AG09319 (cell line): ENCODE measurements at places on chromosomes 12 and 14.

GRCh38 chr12:117143008-117143532, 43.9 kb upstream of the TESC start:
- no peak for DNase-seq

- no peak for DNase-seq
Observed at GRCh38 chr14:51094282-51094821, 553 bp downstream of the TRIM9 start.

DNA sequence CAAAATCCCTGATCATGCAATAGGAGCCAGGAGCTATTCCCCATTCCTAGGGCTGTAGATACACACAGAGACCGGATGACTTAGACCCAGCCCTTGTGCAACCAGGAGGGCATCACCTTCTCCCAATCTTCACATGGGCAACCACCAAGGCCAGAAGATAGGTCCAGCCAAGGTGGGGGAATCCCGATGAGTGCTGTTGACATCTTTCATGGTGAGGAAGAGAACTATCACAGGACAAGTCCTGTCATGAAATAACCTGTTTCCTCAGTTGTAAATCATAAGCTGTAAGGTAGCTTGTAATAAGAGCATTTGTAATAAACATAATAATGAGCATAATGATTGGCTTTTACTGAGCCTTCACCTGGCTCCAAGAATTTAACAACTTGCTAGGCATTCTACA, 89.5 kb downstream of the GCH1 start:
- DNase-seq: no peak

GRCh38 chr12:68114606-68115005, 44.9 kb downstream of the IFNG start:
- DNase-seq: no peak

DNA sequence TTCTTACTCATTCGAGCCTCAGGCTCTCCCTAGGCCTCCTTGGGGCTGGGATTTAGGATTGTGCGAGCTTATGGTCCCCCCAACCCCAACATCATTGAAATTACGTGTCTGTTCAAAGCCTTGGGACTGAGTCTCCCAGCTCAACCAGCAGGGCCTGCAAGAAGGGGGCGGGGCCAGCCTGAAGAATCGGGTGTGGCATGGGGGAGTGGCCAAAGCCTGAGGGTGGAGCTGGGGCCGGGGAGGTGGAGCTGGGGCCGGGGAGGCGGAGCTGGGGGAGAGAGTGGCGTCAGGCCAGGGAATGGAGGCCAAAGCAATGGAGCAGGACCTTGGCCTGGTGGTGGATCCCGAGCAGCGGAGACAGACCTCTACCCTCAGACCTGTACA, 24.3 kb upstream of the HSPB8 start:
- DNase-seq: no peak

GRCh38 chr14:99327050-99327449, 55.1 kb upstream of the BCL11B start:
- DNase-seq: no peak

DNA sequence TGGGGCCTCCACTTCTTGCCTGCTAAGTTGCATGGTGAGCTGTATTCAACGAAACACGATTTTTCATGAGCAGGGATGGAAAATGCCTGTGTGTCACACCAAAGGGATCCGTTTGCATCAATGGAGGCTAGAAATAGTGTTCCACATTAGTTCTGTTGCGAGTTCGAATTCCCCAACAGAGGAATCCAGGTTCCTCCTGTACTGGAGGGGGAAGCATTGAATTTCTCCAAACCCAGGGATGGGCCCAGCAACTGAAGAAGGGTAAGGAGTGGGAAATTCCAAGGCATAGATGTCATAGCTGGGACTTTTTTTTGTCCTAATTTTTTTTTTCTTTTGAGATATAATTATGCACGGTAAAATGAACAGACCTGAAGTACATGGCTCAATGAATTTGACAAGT, 336.2 kb downstream of the DPF3 start:
- DNase-seq: no peak

GRCh38 chr12:24499151-24500146, 449.5 kb downstream of the BCAT1 start:
- DNase-seq: peak; percentile 5

GRCh38 chr12:2190085-2190484, 137.3 kb downstream of the CACNA1C start:
- no peak for DNase-seq

DNA sequence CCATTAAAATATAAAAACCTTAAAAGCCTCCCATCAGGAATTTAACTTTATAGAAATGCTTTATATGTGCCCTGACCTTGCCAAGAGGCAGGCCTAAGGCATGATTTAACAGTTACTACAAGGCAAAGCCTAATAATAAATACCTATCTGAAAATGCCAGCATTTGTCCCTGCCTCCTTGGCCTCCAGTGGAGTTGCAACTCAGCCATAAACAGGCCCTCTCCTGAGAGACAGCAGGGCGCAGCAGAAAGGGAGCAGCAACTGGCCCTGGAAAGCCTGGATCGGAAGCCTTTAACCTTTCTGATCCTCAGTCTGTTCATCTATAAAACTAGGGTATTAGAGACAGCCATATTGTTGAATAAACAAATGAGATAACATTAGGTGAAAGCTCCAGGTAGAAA, 324.4 kb downstream of the PAWR start:
- no peak for DNase-seq

GRCh38 chr14:55451950-55452349, 11.5 kb upstream of the TBPL2 start:
- no peak for DNase-seq

DNA sequence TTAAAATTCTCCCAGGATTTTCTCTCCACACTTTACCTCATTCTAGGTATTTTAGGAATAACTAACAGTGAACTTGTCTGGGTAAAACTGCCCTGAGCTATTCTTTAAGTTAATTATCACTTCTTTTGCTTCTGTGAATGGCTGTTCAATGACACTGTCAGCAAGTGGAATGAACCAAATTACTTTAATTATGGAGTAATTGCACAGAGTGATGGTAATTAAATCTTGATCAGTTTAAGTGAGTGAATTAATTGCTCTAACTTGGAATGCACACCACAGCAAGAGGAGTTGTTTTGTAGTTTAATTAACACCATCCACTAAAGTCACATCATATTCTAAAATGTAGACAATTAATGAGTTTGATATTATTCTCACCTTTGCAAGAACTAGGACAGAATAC, 36.2 kb upstream of the TMEM260 start:
- no peak for DNase-seq

DNA sequence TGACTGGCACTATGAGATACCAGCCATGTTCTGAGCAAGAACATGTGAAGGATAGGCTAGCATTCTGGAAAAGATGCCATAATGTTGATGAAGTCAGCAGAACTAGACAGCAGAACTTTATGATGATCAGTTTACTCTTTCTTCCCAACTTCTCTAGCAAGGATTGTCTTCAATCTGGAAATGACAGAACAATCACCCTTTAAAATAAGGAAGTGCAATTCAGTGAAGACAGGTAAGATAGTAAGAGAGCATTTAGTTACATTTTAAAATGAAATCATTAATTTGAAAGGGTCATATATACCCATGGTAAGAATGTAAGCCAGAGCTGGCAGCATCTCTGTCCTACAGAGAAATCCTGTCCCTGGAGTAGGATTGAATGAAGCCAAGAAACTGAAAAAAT, 66.0 kb upstream of the C12orf71 start:
- DNase-seq: no peak

DNA sequence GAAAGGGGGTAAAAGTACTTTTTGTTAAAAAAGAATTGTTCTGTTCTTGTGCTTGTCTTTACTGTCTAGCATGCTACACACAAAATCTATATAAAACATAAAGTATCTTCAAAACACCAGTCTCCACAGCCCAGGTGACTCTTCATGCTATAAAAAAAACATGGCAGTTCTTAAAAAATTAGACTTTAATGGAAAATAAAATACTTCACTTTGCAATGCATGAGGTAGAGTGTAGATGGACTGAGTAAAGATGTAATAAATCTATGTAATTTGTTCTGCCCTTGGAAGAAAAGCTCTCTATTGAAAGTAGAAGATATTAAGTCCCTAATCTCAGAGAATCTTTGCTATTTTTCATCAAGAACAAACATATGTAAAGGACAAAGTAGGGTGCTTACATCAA, 425.4 kb downstream of the NOVA1 start:
- DNase-seq: no peak

DNA sequence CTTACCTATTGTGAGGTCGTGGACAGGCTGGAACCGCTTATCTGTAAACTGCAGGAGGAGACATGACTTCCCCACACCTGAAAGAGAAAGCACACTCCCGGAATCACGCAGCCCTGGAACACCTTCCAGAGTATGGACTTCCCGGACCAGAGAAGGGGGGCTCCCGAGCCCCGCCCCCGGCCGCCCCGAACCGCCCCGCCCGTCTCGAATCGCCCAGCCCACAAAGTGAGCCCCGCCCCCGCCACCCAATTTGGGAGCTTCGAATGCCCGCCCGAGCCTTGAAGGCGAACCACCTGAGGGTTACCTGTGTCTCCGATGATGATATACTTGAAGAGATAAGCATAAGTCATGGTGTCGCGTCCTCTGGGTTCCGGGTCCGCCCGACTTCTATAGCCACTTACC, 235 bp downstream of the RAB2B start:
- no peak for DNase-seq

DNA sequence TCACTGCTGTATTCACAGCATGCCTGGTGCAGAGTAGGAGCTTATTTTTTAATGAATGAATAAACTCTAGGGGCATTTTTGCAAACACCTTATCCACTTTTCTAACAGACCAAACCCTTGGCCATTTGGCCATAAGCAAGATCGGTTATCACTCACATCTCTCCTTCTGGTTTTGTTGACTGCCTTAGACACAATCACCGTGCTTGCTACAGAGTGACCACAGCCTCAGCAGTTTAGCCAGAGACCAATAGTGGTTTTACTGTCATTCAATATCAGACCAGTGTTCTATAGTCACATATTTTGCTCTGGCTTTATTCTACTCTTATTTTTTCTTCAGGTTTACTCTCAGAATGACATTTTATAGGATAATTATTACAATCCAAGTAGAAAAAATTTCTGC, 2.2 kb downstream of the KLRB1 start:
- no peak for DNase-seq

GRCh38 chr14:63478010-63478409, 65.2 kb downstream of the PPP2R5E start:
- DNase-seq: no peak

GRCh38 chr14:74202113-74202512, 37.1 kb upstream of the VSX2 start:
- DNase-seq: no peak

DNA sequence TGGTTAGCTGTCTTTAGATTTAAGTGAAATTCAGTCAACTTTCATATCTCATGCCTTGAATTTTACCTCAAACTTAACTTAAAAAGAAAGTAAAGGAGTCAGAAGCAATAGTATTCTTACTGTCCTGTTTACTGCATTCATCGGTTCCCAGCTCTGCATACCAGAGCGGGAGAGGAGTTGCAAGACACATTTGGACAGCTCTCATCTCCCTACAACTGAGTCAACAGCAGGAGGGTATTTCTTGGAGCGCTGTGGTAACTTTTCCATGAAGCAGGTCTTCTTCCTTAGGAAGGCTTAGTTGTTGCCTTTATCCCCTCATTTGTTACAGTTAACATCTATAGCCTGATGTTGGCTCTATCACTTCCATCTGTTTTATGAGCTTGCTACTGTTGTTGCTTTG, 65.1 kb downstream of the TRMT5 start:
- DNase-seq: no peak

DNA sequence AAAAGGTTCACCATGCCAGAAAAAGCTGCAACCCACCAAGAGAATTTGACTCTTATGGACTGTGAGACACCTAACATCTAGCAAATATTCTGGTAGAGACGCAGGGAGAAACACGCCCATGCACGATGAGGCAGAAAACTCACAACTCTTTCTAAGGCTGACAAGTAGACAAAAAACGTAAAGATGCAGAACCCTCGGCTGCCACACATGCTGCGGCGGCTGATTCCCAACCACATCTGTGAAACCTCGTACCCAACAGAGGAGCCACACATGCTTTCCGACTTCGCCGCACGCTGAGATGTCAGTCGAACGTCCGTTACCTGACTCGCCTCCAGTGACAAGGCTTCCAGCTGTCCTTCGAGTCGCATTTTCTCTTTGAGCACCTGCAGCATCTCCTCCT, 21.8 kb downstream of the GOLGA3 start:
- DNase-seq: no peak

GRCh38 chr14:24473211-24473610, 30.6 kb upstream of the SDR39U1 start:
- DNase-seq: no peak

DNA sequence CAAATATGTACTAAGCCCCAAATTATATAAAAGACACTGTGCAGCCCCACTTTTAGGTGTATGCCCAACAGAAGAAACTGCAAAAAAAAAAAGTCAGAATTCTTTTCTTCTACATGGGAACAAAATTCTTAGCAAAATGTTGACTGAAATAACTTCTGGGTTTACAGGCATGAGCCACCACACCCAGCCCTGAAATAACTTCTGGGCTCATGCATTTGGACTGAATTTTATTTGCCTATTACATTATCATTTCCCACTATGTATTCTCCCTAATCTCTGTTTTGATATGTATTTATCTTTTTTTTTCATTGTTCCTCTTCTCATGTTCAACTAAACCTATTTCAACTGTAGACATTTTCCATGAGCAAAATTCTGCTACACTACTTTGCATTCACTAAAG, 169.2 kb downstream of the GRIN2B start:
- DNase-seq: no peak

DNA sequence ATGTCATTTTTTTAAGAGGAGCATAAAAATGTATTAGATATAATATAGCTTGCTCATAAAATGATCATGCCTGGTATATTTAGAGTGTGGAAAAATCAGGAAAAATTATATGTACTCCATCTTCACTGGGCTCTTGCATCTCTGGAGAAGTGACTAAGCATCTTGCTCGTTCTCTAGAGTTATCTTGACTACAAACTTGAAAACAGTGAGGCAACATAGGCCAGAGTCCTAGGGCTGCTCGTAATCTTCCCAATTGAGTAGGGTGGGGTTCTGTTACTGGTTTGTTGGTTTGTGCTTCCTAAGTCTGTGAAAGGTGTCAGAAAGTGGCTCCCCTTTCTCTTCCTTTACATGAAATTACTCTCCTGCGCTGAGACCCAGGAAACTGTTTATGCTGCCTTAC, 46.2 kb downstream of the AACS start:
- DNase-seq: no peak

- no peak for DNase-seq
Observed at GRCh38 chr14:49622022-49622607, 1.5 kb downstream of the MGAT2 start.

GRCh38 chr12:54509617-54510016, 12.1 kb downstream of the NCKAP1L start:
- no peak for DNase-seq

- no peak for DNase-seq
Observed at GRCh38 chr14:103140316-103141109, 17.3 kb downstream of the TNFAIP2 start.

GRCh38 chr14:71403656-71404055, 496.4 kb downstream of the PCNX1 start:
- no peak for DNase-seq

- DNase-seq: no peak
Observed at GRCh38 chr12:51961834-51962233, 10.3 kb downstream of the ACVR1B start.

GRCh38 chr14:39114073-39114838, at the start of gene GEMIN2:
GEMIN2 (plus strand) TSS chr14:39114323; CDS start chr14:39114339, 16 bp downstream.
- DNase-seq: peak; percentile 80

GRCh38 chr14:85921241-85921640, 391.3 kb downstream of the FLRT2 start:
- DNase-seq: no peak
